ENCODE measurements at places on chromosomes 16 and 17.

DNA sequence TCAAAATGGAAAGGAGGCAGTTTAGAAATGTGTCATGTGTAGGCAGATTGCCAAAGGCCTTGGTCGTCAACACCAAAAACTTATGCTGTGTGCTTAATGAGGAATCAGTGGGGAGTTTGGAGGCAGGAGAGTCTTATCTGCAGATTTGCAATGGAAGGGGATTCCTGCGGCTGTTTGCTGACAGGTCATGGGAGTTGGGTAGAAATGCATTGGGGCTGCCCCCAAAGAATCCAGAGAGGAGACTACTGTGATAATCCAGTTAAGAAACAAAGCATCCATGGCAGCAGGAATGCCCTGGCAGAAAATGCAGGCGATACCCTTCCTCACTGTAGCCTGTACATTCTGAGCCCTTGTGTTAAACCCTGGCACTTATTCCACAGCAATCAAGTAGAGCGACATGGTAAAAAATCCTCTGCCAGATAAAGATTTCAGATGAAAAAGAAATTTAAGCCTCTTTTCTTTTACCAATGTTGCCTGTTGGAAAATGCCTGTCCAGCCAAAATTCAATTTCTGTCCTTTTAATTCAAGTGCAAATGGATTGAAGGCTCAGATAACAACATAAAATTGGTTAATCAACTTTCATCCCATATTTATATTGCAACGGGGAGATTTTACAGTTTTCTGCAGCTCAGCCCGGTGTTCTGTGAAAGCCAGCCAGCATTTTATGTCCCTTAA is 491.0 kb upstream of the CDH5 start:
- DNase-seq = no peak

DNA sequence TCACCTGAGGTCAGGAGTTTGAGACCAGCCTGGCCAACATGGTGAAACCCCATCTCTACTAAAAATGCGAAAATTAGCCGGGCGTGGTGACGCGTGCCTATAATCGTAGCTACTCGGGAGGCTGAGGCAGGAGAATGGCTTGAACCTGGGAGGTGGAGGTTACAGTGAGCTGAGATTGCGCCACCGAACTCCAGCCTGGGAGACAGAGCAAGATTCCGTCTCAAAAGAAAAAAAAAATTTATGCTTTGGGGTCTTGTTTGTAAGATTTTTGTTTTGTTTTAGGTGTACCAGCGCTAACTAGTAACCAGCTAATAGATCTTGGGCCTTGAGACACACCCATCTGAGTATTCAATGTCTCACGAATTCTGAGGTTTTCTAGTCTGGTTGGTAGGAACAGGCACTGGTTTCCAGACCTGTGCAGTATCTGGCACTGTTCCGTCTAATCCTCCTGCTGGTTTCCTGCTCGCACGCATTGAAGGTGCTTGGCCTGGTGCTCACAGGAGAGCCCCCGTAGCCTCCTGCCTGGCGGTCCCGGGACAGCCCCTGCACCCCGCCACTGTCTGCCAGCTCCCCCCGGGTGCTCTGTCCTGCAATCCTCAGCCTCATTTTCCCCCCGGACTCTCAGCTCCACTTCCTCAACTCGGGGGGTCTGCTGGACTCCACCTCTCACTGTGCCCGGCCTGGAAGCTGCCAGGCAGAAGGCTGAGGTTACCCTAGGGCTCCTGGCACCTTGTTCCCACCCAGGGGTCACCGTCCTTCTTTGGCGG is 10.6 kb upstream of the DUS1L start:
- DNase-seq = no peak

- DNase-seq = peak; percentile 46
These were observed 63.5 kb downstream of the TANC2 start for GRCh38 chr17:63029541-63029940.

GRCh38 chr16:337437-337836 is 15.1 kb downstream of the AXIN1 start:
- no peak for DNase-seq

DNA sequence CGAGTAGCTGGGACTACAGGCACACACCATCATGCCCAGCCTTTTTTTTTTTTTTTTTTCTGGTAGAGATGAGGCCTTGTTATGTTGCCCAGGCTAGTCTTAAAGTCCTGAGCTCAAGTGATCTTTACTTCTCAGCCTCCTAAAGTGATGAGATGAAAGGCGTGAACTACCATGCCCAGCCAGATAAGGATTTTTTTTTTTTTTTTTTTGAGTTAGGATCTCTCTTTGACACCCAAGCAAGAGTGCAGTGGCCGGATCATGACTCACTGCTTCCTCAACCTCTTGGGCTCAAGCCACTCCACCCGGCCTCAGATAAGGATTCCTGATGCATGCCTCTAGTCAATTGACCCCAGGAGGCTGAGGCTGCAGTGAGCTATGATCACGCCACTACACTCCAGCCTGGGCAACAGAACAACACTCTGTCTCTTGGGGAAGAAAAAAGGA is 11.2 kb upstream of the PLEKHG4 start:
- DNase-seq = peak; percentile 88

GRCh38 chr16:29744541-29745101 is 1.2 kb downstream of the C16orf54 start:
- no peak for DNase-seq

- DNase-seq = no peak
These were observed 387 bp downstream of the MSI2 start for GRCh38 chr17:57256708-57257112.

GRCh38 chr17:73546770-73547536 is 97.3 kb downstream of the SDK2 start:
- DNase-seq = peak; percentile 87

GRCh38 chr16:2437032-2437790 is 8.0 kb downstream of the CCNF start:
- no peak for DNase-seq

GRCh38 chr16:65070831-65071432 is 50.9 kb downstream of the CDH11 start:
- DNase-seq = peak; percentile 95

- no peak for DNase-seq
These were observed 220.8 kb downstream of the RPTOR start for GRCh38 chr17:80765241-80765961.

- peak; percentile 50 for DNase-seq
These were observed 91.2 kb downstream of the IRX5 start for GRCh38 chr16:55021595-55022475.

- no peak for DNase-seq
These were observed 2.5 kb downstream of the FAM83G start for GRCh38 chr17:19001907-19002590.

GRCh38 chr17:19457830-19458271 is 46.8 kb downstream of the RNF112 start:
- DNase-seq = no peak

DNA sequence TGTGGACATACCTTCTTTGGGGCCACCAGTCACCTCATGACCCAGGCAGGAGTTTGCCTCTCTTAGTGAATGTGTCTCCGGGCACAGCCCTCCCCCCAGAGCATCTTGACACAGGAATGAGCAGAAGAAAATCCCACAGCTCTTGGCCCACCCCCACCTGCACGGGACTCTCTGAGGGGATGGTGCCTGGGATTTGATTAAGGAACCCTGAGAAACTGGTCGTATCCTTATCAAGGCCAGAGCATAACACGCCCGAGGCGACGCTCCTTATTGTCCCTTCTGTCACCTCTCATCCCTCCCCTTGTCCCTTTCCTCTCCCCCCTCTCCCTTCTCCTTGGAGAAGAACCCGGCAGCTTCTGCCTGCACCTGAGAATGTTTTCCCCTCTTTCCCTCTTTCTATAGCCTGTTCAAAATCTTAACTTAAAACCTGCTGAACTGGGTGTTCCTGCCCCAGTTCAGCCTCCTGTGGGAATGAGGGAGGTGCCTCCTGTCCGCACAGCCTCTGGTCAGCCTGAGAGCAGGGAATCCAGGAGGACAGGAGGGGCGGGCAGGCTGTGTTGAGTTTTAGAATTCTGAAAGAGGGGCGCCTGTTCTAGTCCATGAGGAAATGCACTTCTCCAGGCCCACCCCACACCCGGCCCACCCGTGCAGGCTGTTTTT is 140.7 kb upstream of the PLCG2 start:
- DNase-seq = no peak

DNA sequence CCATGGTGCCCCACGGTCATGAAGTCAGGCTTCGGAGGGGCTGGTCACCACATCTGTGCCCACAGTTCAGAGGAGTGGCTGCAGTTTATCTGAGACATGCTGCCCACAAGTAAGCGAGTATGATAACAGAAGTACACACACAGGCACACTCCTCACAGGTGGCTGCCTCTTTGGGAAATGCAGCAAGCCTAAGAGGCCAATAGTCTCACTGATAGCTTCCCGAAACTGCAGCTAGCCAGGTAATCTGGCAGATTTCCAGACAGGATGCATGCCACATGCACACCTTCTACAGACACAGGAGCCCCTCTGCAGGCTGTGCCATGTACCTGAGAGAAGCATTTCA is 12.6 kb upstream of the GFOD2 start:
- DNase-seq = no peak

DNA sequence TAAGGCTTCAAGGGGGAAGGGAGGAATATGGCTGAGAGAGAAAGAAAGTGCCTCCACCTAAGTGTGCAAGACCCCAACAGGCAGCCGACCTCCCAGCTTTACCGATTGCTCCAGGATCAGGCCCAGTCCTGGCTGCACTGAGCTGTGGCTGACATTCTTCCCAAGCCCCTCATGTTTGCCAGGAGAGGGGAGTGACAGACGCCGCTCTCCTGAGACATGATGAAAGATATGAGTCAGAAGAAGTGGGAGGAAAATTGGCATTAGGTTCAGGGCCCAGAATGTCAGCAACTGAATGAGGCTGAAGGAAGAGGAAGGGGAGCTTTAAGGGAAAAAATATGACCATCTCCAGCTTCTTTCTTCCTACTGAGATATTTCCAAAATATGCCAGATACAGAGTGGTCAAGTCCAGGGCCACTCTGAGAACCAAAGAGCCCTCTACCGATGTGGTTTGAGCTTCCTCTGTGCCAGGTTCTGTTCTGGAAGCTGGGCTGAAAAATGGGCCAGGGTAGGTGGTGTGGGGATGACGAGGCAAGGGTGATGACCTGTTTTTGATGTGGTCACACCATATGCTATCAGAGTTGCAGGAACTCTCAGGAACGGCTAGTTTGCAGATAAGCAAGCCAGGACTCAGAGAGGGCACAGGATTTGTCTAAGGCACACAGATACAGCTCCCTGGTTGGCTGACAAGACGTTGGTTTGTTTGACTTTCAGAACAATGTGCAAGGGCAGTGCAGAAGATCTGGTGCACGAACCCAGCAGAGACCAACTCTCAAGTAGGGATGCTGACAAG is 176.7 kb downstream of the SOX9 start:
- DNase-seq = peak; percentile 56

- DNase-seq = no peak
These were observed 53.1 kb downstream of the CMIP start for GRCh38 chr16:81497690-81498089.

All from AG08395 (cell line).